Mesenteric fat pad (tissue), 1 donor: ENCODE measurements at places on chromosomes 3 and 15.

- DNase-seq = no peak
These were observed 10.7 kb downstream of the CLK3 start for GRCh38 chr15:74626336-74626735.

GRCh38 chr3:140316466-140316865 is 361.4 kb upstream of the TRIM42 start:
- no peak for DNase-seq

DNA sequence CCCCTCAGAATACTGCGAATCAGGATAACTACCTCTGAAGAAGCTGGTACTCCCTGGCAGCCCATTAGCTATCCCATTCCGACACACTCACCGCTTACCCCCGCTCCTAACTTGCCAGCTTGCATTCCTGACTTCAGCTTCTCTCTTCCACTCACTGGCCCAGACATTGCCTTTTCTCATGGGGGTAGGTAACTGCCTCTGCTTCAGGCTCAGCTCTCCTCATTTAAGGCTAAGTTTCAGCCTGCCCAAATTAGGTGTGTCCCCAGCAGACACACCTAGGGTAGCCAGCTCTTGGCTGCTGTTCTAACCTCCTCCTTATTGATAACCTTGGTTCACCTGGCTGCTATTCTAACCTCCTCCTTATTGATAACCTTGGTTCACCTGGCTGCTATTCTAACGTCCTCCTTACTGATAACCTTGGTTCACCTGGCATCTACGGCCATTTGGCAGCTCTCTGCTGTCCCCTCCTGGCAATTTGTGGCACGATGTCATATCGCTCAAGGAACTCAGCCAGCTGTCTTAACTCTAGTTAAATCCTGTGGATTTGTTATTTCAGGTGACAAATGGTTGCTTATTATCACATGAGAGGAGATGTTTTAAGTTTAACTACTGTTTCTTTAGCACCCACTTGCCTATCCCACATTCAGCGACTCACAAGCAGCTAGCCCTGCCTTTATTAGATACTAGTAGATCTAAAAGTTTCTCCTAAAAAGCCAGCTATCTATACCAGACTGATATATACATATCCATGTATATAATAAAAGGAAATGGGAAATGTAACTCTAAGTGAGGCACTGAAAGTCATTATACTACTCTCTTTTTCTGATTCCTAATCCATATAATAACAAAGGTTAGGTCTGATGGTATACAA is 106.5 kb upstream of the ACP3 start:
- no peak for DNase-seq

DNA sequence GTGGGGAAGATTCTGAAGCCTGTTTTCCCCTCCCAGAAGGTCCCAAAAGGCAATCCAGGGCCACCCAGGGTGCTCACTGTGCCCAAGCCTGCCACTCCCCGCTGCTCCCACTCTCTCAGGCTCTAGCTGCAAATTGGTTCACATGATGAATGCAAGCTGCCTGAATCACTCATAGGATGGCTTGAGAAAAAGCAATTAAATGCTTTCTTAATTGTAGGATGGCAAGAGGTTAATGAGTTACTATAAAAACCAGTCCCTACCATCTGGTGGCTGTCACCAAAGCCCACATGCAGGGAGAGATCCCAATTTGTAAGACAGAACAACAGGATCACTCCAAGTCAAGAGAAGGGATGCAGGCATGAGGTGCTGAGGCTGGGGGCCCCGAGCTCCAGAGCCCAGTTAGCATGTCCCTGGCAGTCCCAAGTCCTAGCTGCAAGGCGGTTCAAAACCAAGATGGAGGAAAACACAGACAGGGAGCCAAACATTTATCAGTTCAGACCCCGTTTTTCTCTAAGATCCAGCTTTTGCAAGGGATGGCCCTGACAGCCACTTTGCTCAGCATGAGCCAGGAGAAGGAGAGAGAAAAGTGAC is 207.1 kb downstream of the UACA start:
- DNase-seq = no peak

GRCh38 chr3:44342176-44342790 is 3.7 kb downstream of the TCAIM start:
- no peak for DNase-seq

- DNase-seq = no peak
These were observed 634 bp downstream of the MINDY2 start for GRCh38 chr15:58771621-58772250.

DNA sequence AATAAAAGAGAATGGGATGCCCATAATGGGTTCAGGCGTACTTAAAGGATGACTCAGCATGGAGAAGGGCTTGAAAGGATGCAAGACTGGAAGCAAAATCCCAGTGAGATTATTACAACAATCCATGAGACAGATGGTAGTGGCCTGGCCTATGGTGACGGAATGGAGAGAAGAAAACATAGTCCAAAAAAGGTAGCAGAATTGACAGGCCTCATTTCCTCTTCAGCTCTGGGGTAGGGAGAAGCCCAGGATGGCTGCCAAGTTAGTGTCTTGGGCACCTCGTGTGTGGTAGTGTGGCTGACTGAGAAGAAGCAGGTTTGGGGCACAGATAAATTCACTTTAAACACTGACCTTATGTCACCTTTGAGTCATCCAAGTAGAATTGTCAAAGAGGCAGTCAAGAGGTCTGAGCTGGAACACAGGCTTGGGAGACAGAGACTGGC is 18.1 kb downstream of the MB21D2 start:
- no peak for DNase-seq

GRCh38 chr3:143092191-143092590 is 27.4 kb upstream of the CHST2 start:
- no peak for DNase-seq

GRCh38 chr3:38608961-38609360 is 40.5 kb downstream of the SCN5A start:
- no peak for DNase-seq

DNA sequence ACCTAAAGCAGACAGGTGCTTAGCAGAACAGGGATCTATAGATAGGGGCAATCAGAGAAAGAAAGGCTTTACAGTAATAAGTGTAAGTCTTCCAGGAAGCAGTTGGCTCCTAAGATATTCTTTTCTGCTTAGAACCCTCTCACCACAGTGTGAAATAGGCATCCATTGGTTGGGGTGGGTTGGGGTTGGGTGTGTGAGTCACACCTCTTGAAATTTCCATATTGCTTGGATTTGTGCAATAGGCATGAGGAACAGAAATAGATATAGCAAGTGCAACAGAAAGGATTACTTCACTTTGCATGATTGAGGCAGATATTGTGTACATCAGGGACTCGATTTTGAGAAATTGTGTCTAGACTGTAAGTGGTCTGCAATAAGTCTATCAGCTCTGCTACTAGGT is 200.1 kb upstream of the GAP43 start:
- no peak for DNase-seq

DNA sequence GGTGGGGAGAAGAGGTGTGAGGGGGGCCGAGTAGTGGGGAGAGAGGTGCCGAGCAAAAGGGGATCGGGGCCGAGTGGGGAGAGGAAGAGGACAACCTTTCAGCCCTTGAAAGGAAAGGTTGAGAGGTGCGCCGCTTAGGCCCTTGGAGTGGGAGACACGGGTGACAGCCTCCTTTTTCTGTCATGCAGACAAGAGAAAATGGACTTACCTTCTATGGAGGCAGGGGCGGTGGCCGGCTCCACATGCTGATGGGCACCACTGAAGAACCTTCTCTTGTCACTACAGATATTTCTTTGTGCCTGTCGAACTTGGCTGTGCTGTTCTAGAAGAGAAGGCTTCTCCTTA is 421 bp downstream of the KLHL18 start:
- peak; percentile 74 for DNase-seq

DNA sequence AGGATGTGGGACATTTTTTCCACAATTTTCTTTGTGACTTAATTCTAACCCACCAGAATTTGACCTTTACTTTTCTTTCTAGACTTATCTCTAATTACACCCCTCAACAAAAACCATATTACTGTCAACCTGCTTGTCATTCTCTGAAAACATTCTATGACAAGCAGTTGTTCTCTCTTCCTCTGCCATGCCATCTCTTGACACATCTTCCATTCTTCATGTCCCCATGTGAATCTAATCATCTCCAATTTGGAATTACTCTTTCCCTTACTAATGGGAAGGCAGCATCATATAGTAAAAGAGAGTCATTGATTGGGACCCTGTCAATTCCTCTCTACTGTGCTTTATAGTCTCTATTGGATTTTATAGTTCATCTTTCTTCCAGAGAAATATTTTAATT is 61.3 kb upstream of the P2RY1 start:
- no peak for DNase-seq

DNA sequence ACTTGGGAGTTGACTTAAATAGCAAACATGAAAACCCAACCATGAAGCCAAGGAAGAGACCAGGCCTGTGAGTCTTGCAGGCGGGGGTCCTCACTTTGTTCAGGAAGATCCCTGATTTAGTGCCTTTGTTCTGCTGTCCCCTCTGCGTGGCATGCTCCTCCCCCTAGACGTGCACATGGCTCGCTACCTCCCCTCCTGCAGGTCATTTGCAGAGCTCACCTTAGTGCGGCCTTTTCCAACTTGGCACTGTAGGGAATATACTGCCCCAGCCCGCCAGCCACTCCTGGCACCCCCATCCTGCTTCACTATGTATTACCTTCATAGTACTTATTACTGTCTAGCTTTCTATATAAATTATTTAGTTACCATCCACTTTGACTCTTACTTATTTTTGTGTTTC is 18.3 kb downstream of the GXYLT2 start:
- DNase-seq = no peak

- no peak for DNase-seq
These were observed 357.1 kb upstream of the KCNH8 start for GRCh38 chr3:18791182-18791581.

DNA sequence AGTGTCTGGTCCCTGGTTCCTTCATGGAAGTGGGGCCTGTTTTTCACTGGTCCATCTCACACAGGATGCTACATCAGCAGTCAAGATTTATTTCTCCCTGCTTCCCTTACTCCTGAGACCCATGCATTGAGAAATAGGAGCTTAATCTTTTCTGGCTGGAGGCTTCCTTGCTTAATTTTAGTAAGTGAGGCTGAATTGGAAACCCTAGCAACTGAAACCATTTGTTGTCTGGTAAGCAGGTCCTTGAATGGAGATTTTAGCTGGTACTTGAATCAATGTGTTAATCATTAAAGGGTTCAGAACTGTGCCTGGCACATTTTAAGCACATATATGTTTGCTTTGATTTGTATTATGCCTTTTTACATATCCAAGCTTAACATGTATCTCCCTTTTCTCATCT is 20.2 kb upstream of the MEF2A start:
- no peak for DNase-seq

DNA sequence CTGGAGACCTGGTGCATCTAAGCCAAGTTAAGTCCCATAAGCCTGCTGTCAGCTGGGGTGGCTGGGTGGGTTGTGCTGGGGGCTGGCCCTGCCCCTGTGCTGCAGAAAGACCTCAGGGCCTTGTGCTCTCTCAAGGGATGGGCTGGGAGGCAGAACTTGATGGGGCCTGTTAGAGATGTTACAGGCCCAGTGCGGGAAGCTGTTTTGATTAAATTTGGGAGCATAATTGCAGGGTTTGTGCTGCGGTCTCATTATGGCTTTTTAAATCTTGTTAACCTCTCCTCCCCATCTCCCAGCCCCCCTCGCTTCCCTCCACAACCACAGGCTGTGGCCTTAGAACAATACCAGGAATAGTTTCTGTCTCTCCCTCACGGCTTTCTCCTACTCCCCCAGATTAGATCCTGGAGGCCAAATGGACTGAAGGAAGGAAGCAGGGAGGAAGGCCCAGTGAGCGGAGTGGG is 87.6 kb upstream of the TLE3 start:
- DNase-seq = no peak

GRCh38 chr15:98699591-98700424 is 51.5 kb downstream of the IGF1R start:
- no peak for DNase-seq

DNA sequence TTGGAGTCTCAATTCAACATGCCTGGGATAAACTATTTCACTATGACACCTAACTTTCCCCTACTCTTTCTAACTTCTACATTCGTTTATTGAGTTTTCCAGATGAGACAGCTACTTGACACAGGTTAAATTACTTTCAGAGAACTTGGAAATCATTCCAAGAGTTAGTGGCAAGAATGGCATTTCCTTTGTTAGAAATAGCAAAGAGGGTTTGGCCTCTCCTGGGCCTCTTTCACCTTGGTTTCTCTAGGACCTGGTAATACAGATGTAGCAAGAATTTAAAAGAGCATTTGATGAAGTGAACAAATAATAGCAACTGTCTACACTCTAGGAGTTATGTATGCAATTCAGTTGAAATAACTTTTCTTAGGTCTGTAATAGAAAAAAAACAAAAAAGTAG is 748.9 kb downstream of the MECOM start:
- DNase-seq = no peak

DNA sequence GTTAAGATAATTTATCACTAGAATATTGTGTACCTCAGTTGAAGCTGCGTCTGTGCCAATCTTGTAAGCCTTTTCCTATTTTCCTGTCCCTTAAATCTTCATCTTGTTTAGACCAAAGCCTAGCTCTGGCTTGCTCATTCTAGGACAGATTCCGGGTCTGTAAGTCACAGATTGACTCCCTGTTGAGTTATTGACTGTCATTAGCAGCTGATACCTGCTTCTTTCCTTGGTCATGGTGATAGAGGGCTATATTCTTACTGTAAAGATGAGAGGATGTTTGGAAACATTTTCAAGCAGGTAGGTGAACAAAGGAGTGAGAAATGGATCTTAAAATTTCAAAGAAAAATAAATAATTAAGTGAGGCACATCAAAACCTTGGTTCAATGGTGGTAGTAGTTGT is 200.2 kb downstream of the KCNH8 start:
- no peak for DNase-seq

- no peak for DNase-seq
These were observed 13.3 kb upstream of the SPTBN5 start for GRCh38 chr15:41907141-41907540.

- DNase-seq = no peak
These were observed 461.3 kb upstream of the NAALADL2 start for GRCh38 chr3:174397848-174398247.

- DNase-seq = no peak
These were observed 362.9 kb upstream of the RBMS3 start for GRCh38 chr3:28917895-28918475.

GRCh38 chr15:97867870-97868269 is 92.6 kb upstream of the ARRDC4 start:
- no peak for DNase-seq

DNA sequence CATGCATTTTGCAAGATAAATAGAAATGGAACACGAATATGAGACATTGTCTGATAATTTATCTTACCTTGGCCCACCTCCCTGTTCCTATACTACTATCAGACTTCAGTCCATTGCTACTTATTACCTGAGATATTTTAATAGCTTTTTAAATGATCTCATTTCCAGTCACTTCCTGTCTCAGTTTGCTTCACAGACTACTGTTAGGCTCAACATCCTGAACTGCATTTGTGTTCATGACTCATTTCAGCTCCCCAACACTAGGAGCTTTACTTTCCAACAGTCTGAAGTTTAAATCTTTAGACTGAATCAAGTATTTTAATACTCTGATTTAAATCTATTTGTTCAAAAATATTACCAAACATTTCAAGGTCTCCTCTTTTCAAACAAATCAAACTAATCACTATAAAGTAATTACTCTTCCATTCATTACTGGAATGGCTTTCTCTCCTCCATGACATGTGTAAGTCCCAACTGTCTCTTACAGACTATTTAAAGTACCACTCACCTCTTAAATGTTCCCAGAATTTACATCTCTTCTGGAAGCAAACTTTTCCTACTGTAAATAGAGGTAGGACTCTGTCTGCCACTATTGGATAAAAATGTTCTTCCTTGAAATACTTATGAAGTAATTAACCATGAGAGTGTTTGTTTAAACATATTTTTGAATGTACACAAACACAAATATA is 1277.6 kb downstream of the ZPLD1 start:
- no peak for DNase-seq

- no peak for DNase-seq
These were observed 17.5 kb downstream of the RFTN1 start for GRCh38 chr3:16496008-16496407.
